ENCODE measurements at places on chromosomes 11 and 22.

DNA sequence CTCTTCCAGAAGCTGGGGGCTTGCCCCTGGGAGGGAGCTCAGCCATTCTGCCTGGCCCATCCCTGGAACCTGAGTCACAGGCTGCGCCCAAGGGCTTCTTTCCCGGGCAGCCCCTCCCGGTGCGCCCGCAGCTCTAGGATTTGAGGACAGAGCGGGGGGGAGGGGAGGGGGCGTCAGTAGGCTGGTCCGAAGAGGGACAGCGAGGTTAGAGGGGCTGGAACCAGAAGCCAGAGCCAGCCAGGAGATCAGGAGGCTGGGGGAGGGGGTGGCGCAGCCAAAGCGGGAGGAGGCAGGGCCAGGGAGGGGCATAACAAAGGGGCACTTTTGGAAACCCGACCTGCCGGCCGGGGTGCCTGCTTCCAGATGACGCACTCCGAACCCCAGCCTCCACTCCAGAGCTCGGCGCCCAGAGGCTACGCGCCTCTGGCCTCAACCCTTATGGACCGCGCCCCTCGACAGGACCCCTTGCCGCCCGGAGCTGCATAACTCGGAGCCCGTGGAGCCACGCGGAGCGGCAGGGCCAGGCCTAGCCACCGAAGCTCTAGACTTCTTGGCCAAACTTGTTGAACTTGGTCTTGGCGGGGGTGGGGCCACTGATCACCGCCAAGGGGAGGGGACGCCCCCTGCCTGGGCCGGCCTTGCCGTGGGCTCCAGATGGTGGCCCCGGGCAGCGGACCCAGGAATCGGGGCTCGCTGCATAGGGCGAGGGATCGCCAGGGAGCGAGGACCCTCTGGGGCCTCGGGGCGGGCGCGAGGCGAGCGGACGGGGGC lies 744 bp downstream of the PACSIN3 start:
- no peak for DNase-seq

GRCh38 chr11:131792243-131792642 lies 421.8 kb downstream of the NTM start:
- DNase-seq: no peak

- no peak for DNase-seq
Measured at GRCh38 chr11:18727479-18728236, 1.7 kb upstream of the IGSF22 start.

DNA sequence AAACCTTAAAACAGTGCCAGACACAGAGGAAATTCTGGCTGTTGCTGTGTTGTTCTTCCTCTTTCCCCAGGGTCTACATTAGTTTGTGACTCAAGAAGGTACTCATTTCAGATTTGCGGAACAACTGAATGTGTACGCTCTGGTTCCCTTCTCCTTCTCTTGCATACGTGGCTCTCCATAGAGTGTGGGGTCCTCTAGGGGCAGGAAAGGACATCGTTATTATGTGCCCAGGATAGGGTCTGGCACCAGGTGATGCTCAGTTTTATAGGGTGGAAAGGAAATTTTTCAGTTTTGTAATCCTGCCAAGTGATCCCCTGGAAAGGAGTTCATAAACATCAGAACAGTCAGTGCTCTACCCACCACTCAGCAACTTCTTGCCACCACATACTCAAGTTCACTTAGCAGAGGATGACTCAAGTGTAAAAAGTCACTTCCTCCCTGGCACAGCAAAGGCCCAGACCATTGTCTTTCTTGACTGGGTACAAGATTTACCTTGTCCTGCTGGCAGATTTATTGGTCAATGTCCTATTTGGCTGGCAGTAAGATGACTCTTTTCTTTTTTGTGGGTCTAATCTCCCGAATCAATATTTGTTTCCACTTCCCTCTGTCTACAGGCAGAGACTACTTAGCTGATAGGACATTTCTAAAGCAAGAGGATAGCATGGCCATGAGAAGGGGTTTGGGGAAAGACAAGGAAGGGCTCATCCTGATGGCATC lies 246.0 kb upstream of the TENM4 start:
- no peak for DNase-seq

GRCh38 chr11:121221496-121222200 lies 70.9 kb upstream of the SC5D start:
- DNase-seq: no peak

DNA sequence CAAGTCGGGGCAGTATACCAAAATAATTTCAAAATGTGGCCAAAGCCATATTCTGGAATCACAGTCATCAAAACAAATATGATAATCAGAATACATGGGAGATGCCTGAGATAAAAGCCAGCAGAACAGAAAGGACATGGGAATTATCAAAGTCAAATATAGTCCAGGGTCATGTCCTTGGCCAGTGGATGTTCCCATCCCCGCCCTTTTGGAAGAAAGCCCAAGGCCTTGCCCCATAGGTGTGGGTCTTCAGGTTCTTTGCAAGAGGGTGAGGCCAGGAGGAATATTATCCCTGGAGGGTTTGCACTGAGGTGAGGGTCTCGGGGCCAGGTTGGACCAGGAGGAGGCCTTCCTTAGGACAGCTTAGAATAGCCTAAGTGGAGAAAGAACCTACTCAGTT lies 53.6 kb upstream of the CSNK2A3 start:
- no peak for DNase-seq

GRCh38 chr11:126793596-126793995 lies 207.0 kb downstream of the KIRREL3 start:
- no peak for DNase-seq
